Naive thymus-derived CD4-positive, alpha-beta T cell (primary cell): ENCODE measurements at places on chromosomes 5 and 9.

DNA sequence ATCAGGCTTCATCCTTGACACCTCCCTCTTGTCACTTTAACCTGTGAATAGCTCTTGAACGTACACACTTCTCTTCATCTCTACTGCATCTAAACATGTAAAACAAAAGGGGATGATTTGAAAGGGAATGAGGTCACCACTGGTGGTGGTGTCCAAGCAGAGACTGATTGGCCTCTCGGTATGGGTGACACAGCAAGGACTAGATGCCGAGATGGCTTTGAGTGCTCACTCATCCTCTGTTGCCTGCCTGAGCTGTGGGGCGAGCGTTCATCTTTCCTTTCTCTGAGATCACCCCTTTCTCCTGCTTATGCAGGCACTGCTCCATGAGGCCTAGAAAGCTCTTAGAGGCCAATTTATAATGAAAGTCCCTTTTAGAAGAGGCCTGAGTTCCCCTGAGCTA, 51.9 kb downstream of the SEC61B start:
- no peak for DNase-seq

- DNase-seq = no peak
Measured at GRCh38 chr5:36740259-36740898, 134.0 kb downstream of the SLC1A3 start.

GRCh38 chr5:126967808-126968466, 62.4 kb downstream of the MARCHF3 start:
- DNase-seq = no peak

GRCh38 chr5:6722015-6722414, 8.8 kb downstream of the TENT4A start:
- DNase-seq = no peak

GRCh38 chr9:33780276-33780675, 15.1 kb upstream of the PRSS3 start:
- DNase-seq = no peak

DNA sequence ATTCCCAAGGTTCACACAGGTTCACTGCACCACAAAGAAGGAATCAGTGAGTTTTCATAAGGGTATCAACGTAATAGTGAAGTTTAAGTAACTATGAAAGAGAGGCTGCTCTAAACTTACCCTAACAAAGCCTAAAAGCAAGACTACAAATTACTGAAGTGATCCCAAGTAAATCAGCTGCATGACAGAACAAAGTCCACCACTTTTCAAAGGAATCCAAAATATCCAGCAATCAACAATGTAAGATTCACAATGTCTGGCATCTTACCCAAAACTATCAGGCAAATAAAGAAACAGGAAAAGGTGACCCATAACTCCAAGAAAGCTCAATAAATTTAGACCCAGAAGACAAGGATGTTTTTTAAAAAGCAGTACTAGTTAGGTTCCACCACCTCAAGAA, 70.1 kb downstream of the GNAQ start:
- no peak for DNase-seq
